T-helper 17 cell (primary cell): ENCODE measurements at places on chromosomes 5 and 9.
A peak's percentile ranks its signal among the peaks of the same experiment; 100 is the strongest.

DNA sequence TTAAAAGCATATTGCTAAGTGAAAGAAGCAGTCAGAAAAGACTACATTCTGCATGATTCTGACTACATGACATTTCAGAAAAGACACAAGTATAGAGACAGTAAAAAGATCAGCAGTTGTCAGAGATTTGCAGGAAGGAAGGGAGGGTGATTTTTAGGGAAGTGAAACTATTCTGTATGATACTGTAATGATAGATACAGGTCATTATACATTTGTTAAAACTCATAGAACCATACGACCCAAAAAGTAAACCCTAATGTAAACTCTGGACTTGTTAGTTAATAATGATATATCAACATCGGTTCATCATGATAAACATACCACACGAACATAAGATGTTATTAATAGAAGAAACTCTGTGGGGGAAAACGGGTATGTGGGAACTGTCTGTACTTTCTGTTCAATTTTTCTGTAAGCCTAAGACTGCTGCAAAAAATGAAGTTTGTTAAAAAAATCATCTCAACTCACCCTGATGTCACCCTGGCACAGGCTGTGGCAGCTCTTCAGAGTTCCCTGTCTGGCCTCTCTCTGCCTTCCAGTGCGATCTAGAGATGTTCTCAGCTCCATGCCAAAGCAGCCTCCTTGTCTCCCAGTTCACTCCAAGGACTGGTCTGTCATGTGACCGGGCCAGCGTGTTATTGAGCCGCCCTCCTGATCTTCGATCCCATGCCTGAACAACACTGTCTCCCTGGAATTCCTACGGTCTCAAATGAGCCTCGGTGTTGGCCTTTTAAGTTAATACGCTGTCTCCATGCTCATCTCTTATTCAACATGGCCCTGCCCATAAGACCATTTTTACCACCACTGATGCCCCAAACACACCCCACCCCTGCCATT lies 35.4 kb downstream of the PRLR start:
- H3K27ac ChIP-seq, result no peak overlapping the region
- H3K36me3 ChIP-seq, result no peaks in the 10 kb centered on the region
- no peak for DNase-seq
- peaks cover 6% of the 10 kb centered on the region for H3K4me1 ChIP-seq

GRCh38 chr5:149045089-149045460 lies 17.8 kb downstream of the SH3TC2 start:
- no peak overlapping the region for H3K4me3 ChIP-seq
- H3K4me1 ChIP-seq, result no peaks in the 10 kb centered on the region
- H3K36me3 ChIP-seq, result no peaks in the 10 kb centered on the region
- H3K27ac ChIP-seq, result no peak overlapping the region
- peaks cover 26% of the 10 kb centered on the region for H3K27me3 ChIP-seq

DNA sequence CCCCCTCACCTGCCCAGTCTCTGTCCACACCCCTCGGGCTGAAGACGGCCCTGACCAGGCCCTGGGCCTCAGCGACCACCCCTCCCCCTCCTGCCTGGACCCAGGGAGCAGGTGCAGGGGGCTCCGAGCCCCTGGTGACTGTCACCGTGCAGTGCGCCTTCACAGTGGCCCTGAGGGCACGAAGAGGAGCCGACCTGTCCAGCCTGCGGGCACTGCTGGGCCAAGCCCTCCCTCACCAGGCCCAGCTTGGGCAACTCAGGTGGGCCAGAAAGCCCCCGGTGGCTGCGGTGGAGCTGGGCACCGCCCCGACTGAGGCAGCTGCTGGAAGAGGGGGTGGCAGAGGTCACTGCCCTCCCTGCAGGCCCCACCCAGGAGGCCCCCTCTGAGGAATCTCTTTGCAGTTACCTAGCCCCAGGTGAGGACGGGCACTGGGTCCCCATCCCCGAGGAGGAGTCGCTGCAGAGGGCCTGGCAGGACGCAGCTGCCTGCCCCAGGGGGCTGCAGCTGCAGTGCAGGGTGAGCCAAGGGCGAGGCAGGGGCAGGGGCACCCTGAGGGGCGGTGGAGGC lies 7.7 kb downstream of the ENTPD8 start:
- H3K36me3 ChIP-seq, result no peaks in the 10 kb centered on the region
- H3K4me1 ChIP-seq, result no peaks in the 10 kb centered on the region
- DNase-seq, result no peak

DNA sequence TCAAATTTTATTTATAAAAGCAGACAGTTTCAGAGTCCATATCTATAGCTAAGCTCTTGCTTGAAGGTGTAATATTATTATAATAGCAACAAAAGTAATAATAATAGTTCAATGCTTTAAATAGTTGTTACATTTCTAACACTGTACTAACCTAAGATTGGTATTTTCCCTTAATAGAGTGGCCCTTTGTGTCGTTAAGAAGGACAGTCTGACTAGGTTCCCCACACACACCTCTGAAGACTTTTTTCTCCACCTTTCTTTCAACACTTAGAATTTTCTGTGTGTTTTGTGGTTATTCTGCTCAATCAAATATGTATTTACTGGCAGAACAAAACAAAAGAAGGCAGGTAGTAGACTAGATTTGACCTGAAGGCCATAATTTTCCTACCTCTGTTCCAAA lies 223.2 kb upstream of the ACO1 start:
- H3K36me3 ChIP-seq, result no peaks in the 10 kb centered on the region
- H3K4me3 ChIP-seq, result no peak overlapping the region
- no peak for DNase-seq
- H3K27ac ChIP-seq, result no peak overlapping the region
- no peaks in the 10 kb centered on the region for H3K27me3 ChIP-seq

- no peak overlapping the region for H3K27ac ChIP-seq
- peaks cover 27% of the 10 kb centered on the region for H3K27me3 ChIP-seq
- peaks cover 5% of the 10 kb centered on the region for H3K4me1 ChIP-seq
- peak; percentile 25 for DNase-seq
Observed at GRCh38 chr9:114108016-114108833, 9.1 kb upstream of the KIF12 start.

DNA sequence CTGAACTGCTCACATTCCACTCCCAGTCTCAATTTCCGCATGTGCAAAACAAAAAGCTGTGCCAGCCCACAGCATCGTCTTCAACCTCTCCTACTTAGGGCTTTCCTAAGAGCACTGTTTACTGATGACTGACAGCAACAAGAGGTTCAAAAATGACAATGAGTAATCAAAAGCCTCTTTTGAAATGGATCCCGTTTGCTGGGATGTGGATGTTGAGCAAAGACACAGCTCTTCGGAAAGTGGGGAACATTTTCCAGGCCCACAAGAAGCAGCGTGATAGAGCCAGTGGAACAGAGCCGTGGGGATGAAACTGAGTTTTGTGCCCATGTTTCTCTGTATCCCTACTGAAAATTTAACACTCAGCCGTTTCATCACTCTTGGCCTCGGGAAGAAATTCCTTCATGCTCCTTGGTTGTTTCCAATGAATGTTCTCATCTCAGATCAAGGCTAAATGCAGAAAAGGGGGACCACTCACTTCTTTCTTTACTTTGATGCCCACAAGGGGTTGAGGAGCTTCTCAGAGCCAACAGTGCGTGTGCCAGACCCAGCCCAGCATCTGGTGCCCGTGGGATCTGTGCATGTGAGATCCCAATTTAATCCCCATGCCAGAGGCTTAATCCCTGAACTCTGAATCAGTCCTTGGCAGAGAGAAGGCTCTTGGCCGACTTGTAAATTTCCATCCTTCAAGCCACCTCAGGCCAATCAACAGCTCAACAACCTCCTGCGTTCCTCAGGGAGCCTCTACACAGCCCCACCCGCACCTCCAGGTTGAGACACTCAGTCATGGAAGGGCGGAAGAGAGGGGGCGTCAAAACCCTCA lies 230.2 kb upstream of the DAPK1 start:
- peaks cover 3% of the 10 kb centered on the region for H3K4me1 ChIP-seq
- H3K27ac ChIP-seq, result no peak overlapping the region
- H3K36me3 ChIP-seq, result no peaks in the 10 kb centered on the region
- peaks cover 5% of the 10 kb centered on the region for H3K27me3 ChIP-seq

DNA sequence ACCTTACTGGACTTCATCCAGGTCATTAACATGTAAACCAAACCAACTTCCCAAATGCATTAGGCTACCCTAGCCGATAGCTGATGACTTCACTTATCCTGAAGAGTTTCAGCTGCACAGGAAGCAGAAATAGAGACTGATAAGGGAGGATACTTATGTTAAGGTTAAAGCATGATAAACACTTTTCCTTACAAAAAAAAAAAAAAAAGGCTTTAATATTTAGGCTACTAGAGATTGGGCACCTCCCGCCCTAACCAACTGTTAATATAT lies 1.6 kb upstream of the MEF2C start:
- H3K36me3 ChIP-seq, result peaks cover 5% of the 10 kb centered on the region
- H3K4me3 ChIP-seq, result peak overlapping the region; percentile 89
- DNase-seq, result no peak
- no peak overlapping the region for H3K27ac ChIP-seq
- H3K4me1 ChIP-seq, result peaks cover 26% of the 10 kb centered on the region
- H3K27me3 ChIP-seq, result peaks cover 43% of the 10 kb centered on the region

DNA sequence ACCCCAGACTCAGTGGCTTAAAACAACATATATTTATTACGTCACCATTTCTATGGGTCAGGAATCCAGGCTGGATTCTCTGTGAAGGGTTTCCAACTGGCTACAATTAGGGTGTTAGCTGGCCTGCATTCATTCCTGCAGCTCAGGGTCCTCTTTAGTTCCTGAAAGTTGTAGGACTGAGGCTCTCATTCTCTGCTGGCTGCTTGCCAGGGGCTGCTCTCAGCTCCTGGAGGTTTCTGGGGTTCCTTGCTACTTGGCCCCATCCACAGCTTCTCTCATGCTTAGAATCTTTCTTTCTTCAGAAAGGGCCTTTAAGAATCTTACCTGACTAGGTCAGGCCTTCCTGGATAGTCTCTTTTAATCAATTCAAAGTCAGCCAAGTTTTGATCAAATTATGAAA lies 424.6 kb downstream of the GADD45G start:
- peaks cover 27% of the 10 kb centered on the region for H3K27me3 ChIP-seq
- H3K27ac ChIP-seq, result no peak overlapping the region
- DNase-seq, result no peak
- peaks cover 2% of the 10 kb centered on the region for H3K36me3 ChIP-seq
- H3K4me3 ChIP-seq, result no peak overlapping the region

DNA sequence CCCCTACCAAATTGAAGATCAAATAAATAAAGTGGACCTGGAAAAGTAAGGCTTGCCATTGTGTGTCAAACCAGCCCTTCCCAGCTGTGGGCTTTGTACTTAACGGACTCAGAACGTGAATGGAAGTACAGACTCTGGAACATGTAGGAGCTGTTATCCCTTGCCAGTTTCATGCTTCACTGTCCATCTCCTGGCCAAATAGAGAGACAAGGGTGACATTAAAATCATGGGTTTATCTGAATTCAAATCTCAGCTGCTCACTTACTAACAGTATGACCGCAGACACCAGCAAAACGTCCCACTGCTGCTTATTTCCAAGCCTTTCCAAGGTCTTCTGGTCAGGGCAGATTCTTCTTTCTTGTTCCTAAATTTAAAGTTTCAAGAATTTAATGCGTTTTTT lies 52.2 kb downstream of the EXOSC2 start:
- no peak overlapping the region for H3K27ac ChIP-seq
- H3K4me3 ChIP-seq, result no peak overlapping the region
- no peaks in the 10 kb centered on the region for H3K27me3 ChIP-seq
- H3K36me3 ChIP-seq, result no peaks in the 10 kb centered on the region
- no peak for DNase-seq

DNA sequence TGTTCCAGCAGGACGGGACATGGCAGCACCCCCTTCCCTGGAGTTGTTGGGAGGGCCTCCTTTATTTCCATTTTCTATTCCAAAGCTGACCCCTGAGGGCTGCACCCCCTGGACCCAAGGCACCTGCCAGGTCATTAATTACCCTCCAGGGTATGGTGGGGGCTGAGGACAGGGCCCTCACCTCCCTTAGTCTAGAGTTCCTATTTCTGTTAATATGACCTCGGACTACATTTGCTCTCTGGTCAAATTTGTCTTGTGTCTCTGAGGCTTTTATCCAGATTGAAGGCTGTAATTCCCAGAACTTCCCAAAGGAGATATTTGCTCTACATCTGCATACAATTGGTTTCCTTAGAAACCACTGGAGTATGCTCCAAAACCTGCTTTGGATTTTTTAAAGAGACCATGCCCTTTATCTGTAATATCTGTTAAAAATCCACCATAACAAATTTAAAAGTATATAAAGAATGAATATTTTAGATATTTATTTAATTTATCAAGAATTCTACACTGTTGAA lies 16.8 kb downstream of the PHF2 start:
- H3K4me3 ChIP-seq, result no peak overlapping the region
- no peaks in the 10 kb centered on the region for H3K27me3 ChIP-seq
- no peaks in the 10 kb centered on the region for H3K36me3 ChIP-seq
- no peak overlapping the region for H3K27ac ChIP-seq

GRCh38 chr5:157457391-157457790 lies 2.6 kb upstream of the NIPAL4 start:
- no peak overlapping the region for H3K27ac ChIP-seq
- no peak overlapping the region for H3K4me3 ChIP-seq
- no peak for DNase-seq
- peaks cover 12% of the 10 kb centered on the region for H3K4me1 ChIP-seq
- no peaks in the 10 kb centered on the region for H3K36me3 ChIP-seq

GRCh38 chr9:29289365-29289764 lies 1716.1 kb upstream of the C9orf72 start:
- no peaks in the 10 kb centered on the region for H3K4me1 ChIP-seq
- no peak overlapping the region for H3K4me3 ChIP-seq
- H3K27me3 ChIP-seq, result no peaks in the 10 kb centered on the region
- no peaks in the 10 kb centered on the region for H3K36me3 ChIP-seq

GRCh38 chr5:43616535-43616934 lies 13.6 kb downstream of the NNT start:
- H3K27me3 ChIP-seq, result no peaks in the 10 kb centered on the region
- H3K4me1 ChIP-seq, result peaks cover 4% of the 10 kb centered on the region
- H3K36me3 ChIP-seq, result no peaks in the 10 kb centered on the region
- DNase-seq, result no peak

GRCh38 chr5:52863715-52864290 lies 76.1 kb downstream of the ITGA1 start:
- H3K27me3 ChIP-seq, result no peaks in the 10 kb centered on the region
- peaks cover 2% of the 10 kb centered on the region for H3K4me1 ChIP-seq
- H3K4me3 ChIP-seq, result no peak overlapping the region
- H3K27ac ChIP-seq, result no peak overlapping the region
- H3K36me3 ChIP-seq, result no peaks in the 10 kb centered on the region
- DNase-seq, result no peak

GRCh38 chr9:88087906-88088305 lies 50.4 kb downstream of the SPATA31C2 start:
- H3K36me3 ChIP-seq, result no peaks in the 10 kb centered on the region
- no peak overlapping the region for H3K4me3 ChIP-seq
- DNase-seq, result no peak
- no peak overlapping the region for H3K27ac ChIP-seq
- H3K27me3 ChIP-seq, result peaks cover 32% of the 10 kb centered on the region

DNA sequence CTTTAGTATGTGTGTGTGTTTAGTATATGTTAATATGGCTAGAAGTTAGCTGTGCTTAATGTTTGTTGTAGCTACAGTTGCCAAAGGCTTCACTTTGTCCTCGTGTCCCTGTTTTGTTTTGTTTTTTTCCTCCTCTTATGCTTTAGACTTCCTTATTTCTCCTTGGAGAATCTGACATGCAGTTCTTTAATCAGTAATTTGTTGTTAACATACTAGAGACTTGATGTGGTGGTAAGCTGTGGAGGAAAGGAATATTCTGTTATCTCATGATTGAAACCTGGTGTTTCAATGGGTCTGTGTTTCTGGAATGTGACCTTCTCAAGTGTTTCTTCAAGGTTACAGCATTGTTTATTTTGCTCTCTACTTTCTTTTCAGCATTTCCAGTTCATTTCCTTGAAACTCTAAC lies 515.6 kb upstream of the ST8SIA4 start:
- H3K4me1 ChIP-seq, result no peaks in the 10 kb centered on the region
- H3K4me3 ChIP-seq, result no peak overlapping the region
- H3K36me3 ChIP-seq, result no peaks in the 10 kb centered on the region
- no peak for DNase-seq
